ENCODE measurements at places on chromosomes 3 and 15.

DNA sequence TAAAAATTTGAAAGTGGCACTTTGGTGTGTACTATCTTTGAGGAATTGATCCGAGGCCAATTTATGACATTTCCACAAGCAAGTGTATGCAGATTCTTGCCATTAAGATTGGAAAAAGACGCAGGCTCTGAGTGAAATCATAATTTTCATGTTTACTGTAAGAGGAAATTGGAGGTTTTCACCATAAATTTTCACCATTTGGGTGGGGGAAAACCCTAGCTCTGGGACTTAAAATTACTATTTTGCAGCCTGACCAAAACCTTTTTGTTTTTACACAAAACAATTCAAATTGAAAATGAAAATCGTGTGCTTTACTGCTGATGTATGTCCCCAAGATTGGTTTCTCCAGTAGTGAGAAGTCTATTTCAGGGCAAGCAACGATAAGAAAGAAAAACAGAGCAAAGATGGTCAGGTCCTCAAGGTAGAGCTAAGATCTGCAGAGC is 282.6 kb downstream of the FOXP1 start:
- no peak for DNase-seq

DNA sequence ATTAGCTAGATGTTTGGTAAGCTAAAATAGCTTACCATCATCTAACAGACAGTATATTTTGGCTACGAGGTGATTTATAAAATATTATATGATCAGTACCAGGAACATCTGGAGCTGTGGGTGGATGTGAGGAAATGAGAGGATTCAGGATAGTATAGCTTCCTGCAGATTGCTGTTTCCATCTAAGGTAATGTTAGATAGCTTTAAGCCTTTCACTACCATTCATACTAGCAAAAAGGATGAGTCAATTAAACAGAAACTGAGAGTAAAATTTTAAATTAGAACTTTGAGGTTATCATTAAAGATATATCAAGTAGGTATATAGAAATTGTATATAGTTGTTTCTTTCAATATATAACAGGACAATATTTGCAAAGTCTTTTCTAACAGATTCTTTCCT is 8.0 kb downstream of the ZBTB20 start:
- no peak for DNase-seq

- DNase-seq: no peak
These were observed 32.4 kb downstream of the ADAMTS17 start for GRCh38 chr15:100309109-100310040.

GRCh38 chr3:45477041-45477725 is 88.8 kb downstream of the LARS2 start:
- peak; percentile 54 for DNase-seq

GRCh38 chr3:8972639-8973038 is 9.4 kb upstream of the RAD18 start:
- peak; percentile 62 for DNase-seq

GRCh38 chr15:100686725-100687473 is 84.5 kb downstream of the ASB7 start:
- DNase-seq: peak; percentile 58

DNA sequence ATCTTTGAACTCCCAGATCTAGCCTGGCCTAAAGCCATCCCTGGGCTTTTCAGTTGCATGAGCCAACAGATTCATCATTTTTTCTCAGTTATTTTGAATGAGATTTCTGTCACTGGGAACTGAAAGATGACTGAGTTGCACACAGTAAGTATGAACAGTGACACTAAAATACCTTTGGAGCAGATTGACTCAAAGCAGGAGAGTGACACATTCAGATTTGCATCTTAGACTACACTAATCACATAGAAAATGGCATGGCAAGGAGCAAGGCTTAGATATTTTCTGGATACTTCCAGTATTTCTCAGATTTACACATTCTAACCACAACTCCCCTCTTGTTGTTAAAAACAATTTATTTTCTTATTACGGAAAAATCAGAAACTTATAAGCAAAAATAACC is 32.8 kb downstream of the SEC62 start:
- no peak for DNase-seq

- DNase-seq: no peak
These were observed 231.2 kb downstream of the MBNL1 start for GRCh38 chr3:152499791-152500385.

DNA sequence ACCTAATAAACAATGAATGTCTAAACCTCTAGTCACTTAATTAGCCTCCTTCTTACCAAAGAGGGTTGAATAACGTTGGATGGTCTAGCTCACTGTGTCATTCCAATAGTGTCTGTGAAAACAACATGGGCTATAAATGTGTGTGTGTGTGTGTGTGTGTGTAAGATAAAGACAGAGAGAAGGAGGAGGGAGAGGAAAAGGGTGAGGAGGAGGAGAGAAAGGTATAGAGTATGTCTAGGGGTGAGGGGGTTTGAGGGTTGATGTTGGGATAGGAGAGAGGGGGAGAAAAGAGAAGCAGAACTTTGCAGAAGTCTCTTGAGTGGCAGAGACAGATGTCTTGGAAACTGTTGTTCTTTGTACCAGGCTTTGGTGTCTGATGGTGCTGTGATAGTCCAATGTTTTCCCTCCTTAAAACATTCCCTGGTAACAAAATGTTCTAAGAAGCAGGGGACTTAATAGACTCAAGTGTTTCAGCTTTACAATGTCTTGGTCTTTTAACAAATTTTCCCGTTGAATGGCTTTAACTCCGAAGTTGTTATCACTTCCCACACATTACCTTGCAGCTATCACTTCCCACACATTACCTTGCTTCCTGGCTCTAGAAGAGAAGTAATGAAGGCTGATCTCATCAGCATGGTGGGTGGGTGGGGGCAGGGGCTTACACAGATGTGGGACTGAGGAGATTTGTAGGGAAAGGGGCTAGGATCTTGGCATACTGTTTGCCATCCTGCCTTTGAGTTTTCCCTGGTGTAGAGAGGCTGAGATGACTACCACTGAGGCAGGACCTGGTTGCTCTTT is 57.8 kb upstream of the ETV5 start:
- DNase-seq: no peak

- DNase-seq: peak; percentile 34
These were observed 23.7 kb downstream of the RBM5 start for GRCh38 chr3:50112462-50112861.

DNA sequence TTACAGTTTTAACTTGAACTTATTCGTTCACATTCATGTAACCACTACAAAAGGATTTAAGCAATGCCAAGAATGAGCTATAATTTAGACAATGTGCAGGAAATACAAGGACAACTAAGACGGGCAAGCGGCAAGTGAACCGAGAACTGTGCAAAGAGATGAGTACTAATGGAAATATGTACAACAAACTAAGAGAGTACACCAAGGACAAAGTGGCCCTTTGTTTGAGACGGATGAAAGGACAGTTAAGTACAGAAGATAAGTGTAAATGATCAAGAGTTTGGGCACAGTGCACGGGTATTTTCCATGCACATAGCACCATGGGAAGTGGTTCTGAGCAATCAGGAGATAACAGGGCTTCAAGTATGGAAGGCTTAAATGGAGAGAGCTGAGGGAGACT is 281.7 kb downstream of the ROBO2 start:
- DNase-seq: peak; percentile 25

DNA sequence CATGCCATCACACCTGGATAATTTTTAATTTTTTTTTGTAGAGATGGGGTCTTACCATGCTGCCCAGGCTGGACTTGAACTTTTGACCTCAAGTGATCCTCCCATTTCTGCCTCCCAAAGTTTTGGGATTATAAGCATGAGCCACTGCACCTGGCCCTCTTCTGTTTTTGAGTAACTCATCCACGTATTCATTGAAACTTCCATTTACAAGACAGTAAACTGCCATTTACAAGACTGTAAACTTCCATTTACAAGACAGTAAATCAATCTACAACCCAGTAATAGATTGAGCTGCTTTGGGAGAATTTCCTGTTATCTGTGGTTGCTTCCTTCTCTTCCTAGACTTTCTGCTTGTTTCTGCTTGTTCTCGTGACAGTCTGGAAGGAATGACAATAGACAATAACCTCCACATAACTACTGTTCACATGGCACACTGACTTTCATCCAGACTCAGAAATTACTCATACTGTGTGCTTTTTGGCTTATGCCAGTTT is 114.7 kb upstream of the CCNL1 start:
- no peak for DNase-seq

DNA sequence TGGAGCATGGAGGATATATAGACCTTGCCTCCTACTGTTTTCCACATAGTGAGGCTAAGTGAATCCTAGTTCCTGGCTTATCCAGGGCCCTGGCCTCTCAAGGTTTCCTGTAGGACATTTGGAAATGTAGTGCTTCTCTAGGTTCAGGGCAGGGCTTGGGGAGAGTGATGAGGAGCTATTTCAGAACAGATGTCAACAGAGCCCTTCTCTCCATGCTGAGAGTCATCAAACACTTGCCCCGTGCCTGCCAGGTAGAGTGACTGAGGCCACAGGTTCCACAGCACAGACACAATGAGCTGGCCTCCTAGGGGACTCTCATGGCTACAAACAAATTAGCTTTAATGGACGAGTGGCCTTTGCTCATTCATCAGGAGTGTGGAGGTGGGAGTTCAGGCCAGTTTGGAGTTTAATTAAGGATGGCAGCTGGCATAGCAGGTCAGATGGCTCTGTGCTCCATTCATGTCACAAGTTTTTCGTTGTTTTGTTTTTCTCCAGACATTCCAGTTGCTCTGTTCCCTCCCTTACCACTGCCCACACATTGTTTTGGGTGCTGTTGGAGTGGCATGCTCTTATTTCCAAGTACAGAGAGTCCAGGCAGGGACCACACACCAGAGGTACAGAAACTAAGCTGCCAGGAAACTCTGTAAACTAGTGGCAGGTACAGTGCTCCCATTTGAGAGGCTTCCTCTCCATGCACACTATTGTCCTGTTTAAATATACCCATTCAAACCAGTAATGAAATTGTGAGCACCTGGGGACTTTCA is 189.8 kb downstream of the RYR3 start:
- no peak for DNase-seq
